ENCODE measurements at places on chromosomes 11 and 22.

- DNase-seq = peak; percentile 37
Measured at GRCh38 chr11:122804796-122805195, 33.5 kb upstream of the CRTAM start.

- no peak for DNase-seq
Measured at GRCh38 chr11:102267609-102268008, 49.7 kb upstream of the BIRC3 start.

- no peak for DNase-seq
Measured at GRCh38 chr22:44588348-44588747, 90.3 kb upstream of the RTL6 start.

GRCh38 chr11:45247433-45247832, 38.7 kb downstream of the SYT13 start:
- DNase-seq = no peak

DNA sequence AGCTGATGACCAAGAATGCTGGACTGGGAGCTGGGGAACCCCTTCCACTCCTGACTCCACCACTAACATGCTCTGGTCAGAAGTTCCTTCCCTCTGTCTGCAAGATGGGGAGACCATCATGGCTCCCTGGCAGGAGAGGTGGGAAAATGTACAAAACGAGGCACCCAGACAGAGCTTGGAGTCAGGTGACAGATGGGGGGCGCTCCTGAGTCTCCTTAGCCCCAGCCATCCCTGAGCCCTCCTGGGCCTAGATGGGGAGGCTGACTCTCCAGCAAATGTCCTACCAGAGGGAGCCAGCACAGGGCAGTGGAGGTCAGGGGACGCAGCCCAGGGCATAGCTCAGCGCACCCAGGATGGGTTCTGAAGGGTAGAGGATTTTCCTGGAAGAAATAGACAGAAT, 20.0 kb downstream of the KCNJ4 start:
- DNase-seq = no peak

GRCh38 chr22:43426816-43427215, 15.0 kb downstream of the MPPED1 start:
- DNase-seq = no peak

- peak; percentile 81 for DNase-seq
Measured at GRCh38 chr22:26756675-26757293, 99.4 kb downstream of the MIAT start.

DNA sequence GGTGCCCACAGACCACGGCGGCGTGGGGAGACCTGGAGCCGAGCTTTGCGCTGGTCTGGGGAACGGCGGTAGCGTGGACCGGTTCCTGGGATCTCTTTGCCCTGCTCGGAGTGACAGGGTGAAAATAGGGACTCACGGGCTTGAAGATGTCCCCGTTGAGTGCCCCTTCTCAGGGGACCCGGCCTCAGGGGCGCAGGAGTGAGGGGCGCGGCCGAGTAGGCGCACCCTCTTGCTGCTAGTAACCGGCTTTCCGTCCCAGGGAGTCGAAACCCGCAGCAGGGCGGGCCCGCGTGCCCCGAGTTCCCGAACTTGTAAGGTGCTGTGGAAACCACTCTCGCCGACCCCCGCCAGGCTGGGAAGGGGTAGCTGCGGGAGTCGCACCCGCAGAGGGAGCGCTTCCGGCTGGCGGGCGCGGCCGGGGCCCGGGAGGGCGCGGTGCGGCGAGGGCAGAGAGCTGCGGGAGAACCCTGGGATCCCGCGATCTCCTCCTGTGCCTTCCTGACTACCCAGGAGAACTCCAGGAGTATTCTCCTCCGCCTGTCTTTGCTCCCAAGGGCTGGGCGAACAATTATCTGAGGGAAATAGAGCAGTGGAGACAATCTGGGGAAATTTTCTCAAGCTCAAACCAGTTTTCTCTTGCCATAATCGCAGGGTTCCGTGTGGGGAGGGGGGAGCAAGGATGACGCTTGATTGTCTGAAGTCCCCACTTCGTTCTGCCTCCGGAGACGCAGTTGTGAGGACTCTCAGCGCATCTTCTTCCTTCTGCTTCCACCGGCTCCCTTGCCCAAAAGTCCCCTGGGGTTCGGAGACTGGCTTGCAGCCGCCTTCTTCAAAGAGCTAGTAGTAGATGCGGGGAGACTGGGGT, 666 bp downstream of the NELL1 start:
- no peak for DNase-seq

- no peak for DNase-seq
Measured at GRCh38 chr22:40329466-40329865, 16.8 kb upstream of the ADSL start.

DNA sequence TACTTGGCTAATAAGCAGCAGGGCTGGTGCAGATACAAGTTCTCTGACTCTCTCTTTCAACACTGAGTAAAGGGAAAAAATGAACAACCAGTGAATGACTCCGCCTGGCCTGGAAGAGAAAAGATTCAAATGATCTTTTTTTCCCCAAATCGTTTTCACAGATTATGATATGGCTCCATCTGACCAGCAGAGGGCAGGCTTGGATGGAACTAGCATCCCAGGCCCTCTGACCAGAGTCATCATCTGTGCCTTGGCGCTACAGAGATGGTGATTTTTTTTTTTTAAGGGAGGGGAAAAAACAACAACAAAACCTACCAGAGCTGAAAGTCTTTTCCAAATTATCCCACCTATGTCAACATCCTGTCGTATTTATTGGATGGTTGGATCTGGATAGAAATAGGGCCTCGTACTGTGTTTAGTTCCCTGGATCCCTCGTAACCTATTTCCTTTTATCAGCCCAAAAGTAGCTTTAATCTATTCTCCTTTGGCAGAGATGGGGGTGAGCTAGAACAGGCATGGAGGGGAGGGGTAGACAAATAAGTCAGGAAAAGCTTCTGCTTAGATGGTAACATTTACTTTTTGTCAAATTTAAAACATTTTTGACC, 69.7 kb downstream of the PRSS23 start:
- peak; percentile 26 for DNase-seq

- DNase-seq = no peak
Measured at GRCh38 chr22:36961626-36962025, 48.2 kb downstream of the CSF2RB start.

DNA sequence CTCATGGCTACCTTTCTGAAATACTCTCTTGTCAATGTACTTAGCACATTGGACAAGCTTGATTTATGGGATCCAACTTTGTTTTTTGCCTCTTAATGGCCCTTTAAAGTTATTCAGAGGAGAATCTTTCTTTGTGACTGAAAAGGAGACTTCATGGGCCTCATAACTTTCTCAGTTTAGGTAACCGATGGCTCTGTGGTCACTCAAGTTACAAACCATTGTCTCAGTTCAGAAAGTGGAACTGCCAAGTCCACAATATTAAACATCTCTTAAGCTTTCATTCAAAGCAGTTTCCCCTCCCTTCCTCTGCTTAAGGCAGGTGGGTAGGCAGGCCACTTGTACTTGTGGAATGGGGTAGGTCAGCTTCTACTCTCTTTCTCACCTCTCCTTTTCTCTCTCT, 12.3 kb upstream of the ARL14EP start:
- DNase-seq = no peak

DNA sequence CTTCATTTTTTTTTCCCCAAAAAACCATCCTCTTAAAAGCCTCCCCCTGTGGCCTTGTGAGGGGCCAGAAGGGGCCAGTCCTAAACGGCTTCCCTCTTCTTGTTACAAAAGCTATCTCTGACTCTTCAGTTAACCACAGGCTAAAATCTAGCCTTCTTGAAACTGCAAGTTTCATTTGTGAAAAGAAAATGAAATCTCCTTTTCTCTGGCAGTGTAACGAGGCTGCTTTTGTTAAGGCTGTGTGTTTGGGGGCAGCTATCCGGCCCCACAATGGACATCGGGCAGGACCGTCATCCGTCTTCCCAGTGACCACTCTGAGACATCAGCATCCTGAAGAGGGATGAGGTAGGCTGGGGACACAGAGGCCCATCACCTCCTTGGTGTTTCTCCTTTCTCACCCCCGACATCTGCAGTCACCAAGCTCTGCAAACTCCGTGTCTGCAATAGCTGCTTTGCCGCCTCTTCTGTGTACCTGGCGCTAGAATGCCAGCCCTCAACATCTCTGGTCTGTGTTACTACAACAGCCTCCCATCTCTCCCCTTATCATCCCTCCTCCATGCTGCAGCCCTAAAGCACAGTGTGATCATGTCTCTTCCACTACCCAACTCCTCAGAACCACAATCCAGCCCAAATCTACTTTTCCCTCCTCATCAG, 94.0 kb downstream of the RCN1 start:
- no peak for DNase-seq

GRCh38 chr11:122307476-122308035, 191.5 kb upstream of the BLID start:
- no peak for DNase-seq

- DNase-seq = no peak
Measured at GRCh38 chr11:47628026-47628425, 14.3 kb downstream of the MTCH2 start.

DNA sequence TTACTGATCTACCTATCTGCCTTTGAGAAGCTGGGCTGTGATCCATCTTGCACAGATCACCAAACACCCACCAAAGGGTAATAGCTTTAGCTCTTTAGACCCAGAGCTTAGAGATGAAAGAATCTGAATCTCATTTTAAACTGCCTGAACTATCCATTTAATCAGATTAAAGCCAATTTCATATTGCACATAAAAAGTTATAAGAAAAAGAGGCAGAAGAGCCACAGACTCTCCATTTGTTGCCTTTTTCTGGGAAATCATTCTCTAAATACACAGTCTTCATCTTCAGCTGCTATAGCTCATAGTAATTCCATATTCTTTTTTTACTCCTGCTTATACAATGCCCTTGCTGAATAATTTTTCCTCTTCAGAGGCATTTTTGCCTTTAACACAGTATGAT, 271.2 kb downstream of the DLG2 start:
- no peak for DNase-seq

GRCh38 chr11:1295591-1295990, 13.8 kb downstream of the TOLLIP start:
- no peak for DNase-seq

DNA sequence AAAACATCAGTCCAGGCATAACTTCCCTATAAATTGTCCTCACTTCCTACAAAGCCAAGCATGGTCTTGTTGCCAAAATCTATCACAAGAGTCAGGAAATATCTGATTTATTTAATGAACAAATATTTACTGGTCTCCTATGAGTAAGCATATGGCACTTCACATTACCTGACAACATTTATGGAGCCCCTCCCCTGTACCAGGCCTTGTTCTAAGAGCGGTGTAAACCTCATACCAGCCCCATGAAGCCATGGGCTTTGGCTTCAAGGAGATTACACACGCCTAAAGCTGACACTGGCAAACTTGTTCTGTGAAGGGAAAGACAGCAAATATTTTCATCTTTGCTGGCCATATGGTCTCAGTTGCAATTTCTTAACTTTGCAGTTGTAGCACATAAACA, 43.0 kb upstream of the EIF3D start:
- no peak for DNase-seq

GRCh38 chr11:18115360-18116127, 9.7 kb upstream of the SAAL1 start:
- DNase-seq = peak; percentile 74

- no peak for DNase-seq
Measured at GRCh38 chr11:20421946-20422345, 34.4 kb downstream of the PRMT3 start.

GRCh38 chr22:44046485-44047141, 22.5 kb downstream of the PARVB start:
- DNase-seq = no peak

DNA sequence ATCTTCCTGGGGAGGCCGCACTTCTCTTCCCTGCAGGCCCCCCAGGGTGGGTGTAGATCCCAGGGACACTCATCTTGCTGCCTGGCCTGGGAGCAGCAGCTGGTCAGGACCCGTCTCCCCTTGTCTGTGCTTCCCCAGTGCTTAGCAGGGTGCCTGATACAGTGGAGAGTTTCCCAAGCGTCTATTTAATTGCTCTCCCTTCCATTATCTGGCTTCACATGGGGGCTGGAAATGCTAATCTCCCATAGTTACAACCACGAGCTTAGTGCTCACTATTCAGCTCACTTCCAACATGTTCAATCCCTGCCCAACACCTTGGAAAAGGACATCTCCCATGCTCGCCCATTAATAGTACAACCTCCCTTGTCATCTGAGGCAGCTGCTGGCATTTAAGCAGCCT, 100.5 kb downstream of the DSCAML1 start:
- no peak for DNase-seq

GRCh38 chr11:125228445-125228844, 63.9 kb downstream of the PKNOX2 start:
- no peak for DNase-seq

GRCh38 chr11:46896719-46897406, 21.5 kb downstream of the LRP4 start:
- no peak for DNase-seq

DNA sequence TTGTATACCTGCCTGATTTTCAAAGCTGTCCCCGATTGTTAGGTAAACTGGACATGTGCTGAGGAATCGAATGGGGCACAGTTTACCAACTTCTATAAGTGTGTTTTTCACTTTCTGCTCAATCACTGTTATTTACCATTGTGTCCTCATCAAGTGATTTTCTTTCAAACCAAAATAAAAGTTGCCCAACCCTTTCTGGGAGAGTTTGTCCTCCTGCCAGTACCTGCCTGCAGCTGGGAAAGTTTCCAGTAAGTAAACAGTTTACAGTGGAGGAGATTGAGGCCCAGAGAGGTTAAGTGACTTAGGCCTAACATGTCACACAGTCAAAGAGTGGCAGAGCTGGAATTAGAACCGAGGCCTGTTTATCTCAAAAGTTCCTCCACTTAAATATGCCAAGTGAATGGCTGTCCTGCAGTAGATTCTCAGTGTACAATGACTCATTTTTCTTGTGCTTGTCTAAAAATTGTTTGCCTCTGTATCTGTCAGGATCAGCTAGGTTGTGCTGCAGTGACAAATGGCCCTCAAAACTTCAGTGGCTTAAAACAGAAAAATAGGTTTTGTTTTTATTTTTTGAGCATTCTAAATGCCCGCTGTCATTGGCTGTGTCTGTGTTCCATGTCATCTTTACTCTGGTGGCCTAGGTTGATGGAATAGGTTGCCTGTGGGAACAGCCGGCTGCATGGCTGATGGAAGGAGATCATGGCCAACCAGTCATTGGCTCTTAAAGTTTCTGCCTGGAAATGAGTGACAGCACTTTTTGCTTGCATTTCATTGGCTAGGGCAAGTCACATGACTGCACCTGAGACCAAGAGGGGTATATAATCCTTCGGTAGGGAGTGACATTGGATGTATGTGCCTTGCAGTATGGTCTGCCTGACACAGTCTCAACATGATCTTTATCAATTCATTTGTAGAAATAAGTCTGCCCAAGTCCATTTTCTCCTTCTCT, 61.8 kb upstream of the CRYBB3 start:
- DNase-seq = peak; percentile 78

- DNase-seq = no peak
Measured at GRCh38 chr11:54558407-54558806, 45.4 kb downstream of the OR4C46 start.

- no peak for DNase-seq
Measured at GRCh38 chr11:17260020-17260419, 16.5 kb upstream of the NUCB2 start.

- DNase-seq = no peak
Measured at GRCh38 chr11:80182901-80183300, 742.1 kb upstream of the TENM4 start.

- DNase-seq = no peak
Measured at GRCh38 chr11:129226207-129226798, 34.2 kb upstream of the ARHGAP32 start.

GRCh38 chr11:20099527-20099926, 60.7 kb downstream of the DBX1 start:
- DNase-seq = no peak

GRCh38 chr11:20021771-20022362, 138.4 kb downstream of the DBX1 start:
- DNase-seq = no peak
